Liver (tissue), 10 donors: ENCODE measurements at places on chromosomes 16 and 17.

- DNase-seq: peak; percentile 84
Measured at GRCh38 chr17:42312285-42313130, 24.2 kb downstream of the STAT5A start.

GRCh38 chr17:693791-694638, 20.6 kb downstream of the VPS53 start:
- no peak for DNase-seq

DNA sequence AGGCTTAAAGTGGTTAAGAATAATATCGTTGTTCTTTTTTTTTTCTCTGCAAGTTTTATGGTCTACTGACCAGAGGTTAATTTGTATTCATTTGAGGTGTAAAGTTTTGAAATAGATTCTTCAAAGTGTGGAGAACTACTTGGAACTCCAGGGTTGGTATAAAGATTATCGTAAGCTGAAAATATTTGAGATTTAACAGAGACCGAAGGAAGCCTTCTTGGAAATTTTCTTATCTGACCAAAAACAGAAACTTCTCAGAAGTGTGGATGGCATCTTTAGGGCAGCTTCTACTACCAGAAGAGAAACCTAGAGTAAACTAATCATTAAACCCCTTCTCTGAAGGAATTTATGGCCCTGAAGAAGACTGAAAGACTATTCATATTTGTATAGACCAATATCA, 206.8 kb upstream of the MON1B start:
- no peak for DNase-seq

GRCh38 chr17:79997011-79997660, 38.5 kb downstream of the TBC1D16 start:
- DNase-seq: no peak

DNA sequence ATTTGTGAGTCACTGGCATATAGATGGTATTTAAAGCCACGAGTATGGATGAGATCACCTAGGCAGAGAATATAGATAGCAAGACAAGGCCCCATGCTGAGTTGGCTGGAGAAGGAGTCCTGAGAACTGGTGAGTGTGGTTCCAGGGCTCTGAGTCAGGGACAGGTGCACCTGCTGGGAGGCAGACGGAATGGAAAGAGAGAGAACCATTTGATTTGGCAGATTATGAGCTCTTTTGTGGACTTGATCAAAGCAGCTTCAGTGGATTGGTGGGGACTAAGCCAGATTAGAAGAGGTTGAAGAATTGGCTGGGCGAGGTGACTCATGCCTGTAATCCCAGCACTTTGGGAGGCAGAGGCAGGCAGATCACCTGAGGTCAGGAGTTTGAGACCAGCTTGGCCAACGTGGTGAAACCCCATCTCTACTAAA, 4.3 kb upstream of the C16orf92 start:
- DNase-seq: no peak

GRCh38 chr17:45425125-45425983, 7.3 kb downstream of the ARHGAP27 start:
- peak; percentile 58 for DNase-seq

- DNase-seq: no peak
Measured at GRCh38 chr17:43353393-43353792, 45.4 kb upstream of the ARL4D start.

DNA sequence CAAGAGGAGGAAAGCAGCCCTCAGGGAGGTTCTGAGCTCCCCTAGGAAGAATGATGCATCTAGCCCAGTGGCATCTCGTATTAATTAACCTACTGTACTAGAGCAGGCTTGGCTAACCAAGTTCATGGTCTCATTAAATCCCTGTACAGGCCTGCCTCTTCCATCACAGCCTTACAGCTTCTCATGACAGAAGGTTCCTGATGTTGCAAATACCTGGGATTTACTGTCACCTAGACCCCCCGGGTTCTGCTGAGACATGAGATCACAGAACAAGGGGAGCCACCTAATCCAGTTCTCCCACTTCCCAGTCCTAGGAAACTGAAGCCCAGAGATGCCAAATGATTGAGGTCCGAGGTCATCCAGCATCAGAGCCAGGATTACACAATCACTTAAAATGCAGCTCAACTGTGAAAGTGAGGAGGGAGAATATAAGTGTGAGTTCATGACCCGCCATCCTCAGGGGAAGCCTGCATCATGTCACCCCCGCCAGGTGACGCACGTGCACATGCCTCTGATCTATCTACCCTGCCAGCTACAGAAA, 23.9 kb downstream of the ACLY start:
- DNase-seq: no peak

GRCh38 chr16:52547834-52548215, 882 bp upstream of the TOX3 start:
- no peak for DNase-seq

DNA sequence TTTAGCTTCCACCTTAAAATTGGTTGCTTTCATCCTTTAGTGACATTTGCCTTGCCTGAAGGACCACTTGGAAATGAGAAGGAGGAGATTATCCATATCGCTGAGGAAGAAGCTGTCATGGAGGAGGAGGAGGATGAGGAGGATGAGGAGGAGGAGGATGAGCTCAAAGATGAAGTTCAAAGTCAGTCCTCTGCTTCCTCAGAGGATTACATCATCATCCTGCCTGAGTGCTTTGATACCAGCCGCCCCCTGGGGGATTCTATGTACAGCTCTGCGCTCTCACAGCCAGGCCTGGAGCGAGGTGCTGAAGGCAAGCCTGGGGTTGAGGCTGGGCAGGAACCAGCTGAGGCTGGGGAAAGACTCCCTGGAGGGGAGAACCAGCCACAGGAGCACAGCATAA, 11.5 kb upstream of the TMEM106A start:
- DNase-seq: no peak

GRCh38 chr16:75572864-75573542, 6.8 kb downstream of the GABARAPL2 start:
- DNase-seq: peak; percentile 43

- DNase-seq: no peak
Measured at GRCh38 chr16:83966153-83966696, 1.8 kb upstream of the NECAB2 start.

GRCh38 chr17:57714665-57715180, 30.4 kb downstream of the CCDC182 start:
- no peak for DNase-seq

DNA sequence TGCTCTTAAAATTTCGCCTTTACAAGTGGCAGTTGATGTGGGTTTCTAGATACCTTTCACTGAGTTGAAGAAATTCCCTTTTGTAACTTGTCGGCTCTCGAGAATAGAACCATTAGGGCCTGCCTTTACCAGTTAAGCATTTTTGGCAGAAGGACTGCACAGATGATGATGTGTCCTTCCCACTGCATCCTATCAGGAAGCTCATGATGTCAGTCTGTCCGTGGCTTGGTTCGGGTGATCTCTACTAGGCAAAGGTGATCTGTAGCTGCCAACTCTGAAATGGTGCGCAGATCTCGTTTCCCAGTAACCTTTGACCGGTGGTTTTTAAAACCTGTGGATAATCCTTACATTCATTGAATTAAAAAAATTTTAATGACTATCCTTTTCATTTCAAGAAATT, 49.7 kb downstream of the ZNRF1 start:
- no peak for DNase-seq

GRCh38 chr17:28950017-28950751, 1.1 kb downstream of the PHF12 start:
- peak; percentile 56 for DNase-seq
